ENCODE measurements at places on chromosomes 2 and 18. TPM values are rescaled to one million over a fixed set of nuclear protein-coding genes. Genes with fewer than 3 reads are reported as not detected.

ABCB11 gene
- 0.02 TPM for total RNA-seq

MC4R gene
- not detected for total RNA-seq

ABCA12 gene
- total RNA-seq, result 0.23 TPM

RAB17 gene
- 0.29 TPM for total RNA-seq

LYPD6 gene
- 0.08 TPM for total RNA-seq

KCNIP3 gene
- total RNA-seq, result 1.4 TPM

GORASP2 gene
- 90.9 TPM for total RNA-seq

TTC39C gene
- 21.6 TPM for total RNA-seq

DNAJC10 gene
- 77.5 TPM for total RNA-seq

BUB1 gene
- 49.0 TPM for total RNA-seq
